ENCODE measurements at places on chromosomes 16 and 17.

DNA sequence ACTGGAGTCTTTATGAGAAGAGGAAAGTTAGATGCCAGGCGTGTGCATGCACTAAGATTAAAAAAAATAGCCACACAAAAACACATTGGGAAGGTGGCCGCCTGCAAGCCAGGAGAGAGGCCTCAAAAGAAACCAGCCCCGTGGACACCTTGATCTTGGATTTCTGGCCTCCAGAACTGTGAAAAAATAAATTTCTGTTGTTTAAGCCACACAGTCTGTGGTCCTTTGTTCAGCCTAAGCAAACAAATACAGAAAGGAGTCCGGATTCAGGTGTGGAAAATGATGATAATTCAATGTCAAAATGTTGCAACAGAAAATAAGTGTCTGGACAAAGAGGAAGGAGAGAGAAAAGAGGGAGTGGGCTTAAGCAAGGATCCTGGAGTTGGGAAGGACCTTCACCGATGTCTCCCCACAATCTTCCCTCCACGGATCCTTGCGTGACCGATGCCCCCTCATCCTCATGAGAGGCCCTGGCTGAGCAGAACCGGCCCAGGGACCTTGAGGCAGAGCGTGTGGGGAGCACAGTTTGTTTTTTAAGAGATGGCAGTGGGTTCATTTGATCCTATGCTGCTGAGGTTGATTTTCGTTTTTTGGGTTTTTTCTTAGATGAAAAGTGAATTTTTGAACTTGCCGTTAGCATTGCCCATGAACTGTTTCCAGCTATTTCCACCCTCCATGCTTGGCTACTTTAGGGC lies 133.2 kb downstream of the IRX3 start:
- DNase-seq, result no peak

DNA sequence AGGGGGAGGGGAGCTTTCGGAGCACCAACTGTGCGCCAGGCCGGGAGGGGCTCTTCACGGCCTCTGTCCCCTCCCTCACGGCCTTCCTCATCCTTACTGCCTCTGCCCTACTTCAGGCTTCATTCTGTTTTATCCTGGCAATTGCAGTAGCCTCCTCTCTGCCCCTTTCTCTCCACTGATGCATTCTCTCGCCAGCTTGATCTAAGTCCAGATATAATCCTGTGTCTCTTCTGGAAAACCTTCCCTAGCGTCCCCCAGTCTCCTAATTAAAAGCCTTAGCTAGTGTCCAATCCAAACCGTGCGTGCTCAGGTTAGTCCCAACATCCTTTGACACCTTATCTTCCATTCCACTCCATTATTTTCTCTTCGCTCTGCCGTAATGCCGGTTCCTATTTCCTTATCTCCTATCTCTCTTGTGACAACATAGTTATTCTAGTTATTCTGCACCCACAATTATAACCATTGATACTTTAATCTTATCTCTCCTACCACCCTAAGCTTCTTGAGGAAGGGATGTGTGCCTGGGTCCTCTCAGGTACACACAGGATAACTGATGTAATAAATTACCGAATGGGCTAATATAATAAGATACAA lies 869 bp downstream of the ZNF48 start:
- DNase-seq, result no peak

GRCh38 chr17:61422116-61422799 lies 22.6 kb downstream of the TBX2 start:
- no peak for DNase-seq

GRCh38 chr17:57615836-57616757 lies 129.0 kb downstream of the CCDC182 start:
- DNase-seq, result peak; percentile 7
